ENCODE measurements at places on chromosomes 3 and 15.

DNA sequence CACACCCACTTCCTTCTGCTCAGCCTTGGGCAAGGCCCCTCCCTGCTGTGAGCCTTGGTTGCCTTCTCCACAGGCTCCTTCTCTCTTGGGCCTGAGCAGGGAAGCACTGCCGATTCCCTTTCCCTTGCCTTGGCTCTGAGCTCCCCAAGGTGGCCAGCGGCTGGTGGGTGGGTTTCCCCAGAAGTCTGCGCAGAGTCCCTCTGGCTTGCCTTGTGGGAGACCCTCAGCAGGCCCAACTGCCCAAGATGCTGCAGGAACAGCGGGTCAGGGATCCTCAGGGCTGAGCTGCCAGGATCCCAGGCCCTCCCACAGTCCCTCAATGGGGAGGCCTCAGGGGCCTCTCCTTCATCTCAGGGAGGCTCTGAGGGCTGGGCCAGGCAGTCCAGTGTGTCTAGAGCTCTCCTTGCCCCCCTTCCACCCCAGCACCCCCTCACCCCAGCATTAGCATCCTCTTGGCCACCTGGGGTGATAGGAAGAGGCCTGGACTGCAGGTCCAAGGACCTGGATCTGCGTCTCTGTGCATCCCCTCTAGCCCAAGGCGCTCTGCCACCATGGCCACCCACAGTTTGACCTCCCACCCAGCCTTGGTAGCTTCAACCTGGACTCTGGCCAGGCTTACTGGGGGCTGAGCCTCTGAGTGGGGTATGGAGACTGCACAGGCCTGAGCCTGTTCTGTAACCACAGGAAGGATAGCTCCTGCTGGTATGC lies 68.6 kb downstream of the EXOG start:
- DNase-seq: no peak

DNA sequence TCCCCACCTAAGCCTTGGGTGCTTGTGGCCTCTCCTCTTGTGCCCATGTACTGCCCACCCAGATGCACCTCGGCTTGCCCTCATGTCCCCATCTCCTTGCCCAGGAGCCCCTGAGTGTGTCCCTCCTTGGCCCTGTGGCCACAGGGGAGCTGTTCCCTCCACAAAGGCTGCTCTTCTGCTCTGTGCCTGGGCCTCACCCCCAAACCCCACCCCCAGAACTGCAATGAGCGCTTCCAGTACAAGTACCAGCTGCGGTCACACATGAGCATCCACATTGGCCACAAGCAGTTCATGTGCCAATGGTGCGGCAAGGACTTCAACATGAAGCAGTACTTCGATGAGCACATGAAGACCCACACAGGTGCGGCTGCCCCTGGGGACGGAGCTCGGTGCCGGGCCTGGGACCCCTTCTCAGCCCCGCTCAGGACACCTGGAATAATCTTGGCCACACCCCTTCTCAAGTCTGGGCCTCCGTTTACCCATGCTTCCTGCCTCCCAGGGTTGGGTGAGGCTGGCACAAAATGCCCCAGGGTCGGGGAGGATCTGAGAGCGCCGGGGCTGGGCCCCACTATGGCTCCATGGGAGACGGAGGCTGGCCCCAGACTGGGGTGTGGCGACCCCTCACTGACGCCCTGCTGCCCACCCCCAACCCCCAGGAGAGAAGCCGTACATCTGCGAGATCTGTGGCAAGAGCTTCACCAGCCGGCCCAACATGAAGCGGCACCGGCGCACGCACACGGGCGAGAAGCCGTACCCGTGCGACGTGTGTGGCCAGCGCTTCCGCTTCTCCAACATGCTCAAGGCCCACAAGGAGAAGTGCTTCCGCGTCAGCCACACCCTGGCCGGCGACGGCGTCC lies 10.3 kb downstream of the ZBTB47 start:
- DNase-seq: no peak

- peak; percentile 45 for DNase-seq
Measured at GRCh38 chr15:62075595-62076277, 9.0 kb downstream of the C2CD4A start.

DNA sequence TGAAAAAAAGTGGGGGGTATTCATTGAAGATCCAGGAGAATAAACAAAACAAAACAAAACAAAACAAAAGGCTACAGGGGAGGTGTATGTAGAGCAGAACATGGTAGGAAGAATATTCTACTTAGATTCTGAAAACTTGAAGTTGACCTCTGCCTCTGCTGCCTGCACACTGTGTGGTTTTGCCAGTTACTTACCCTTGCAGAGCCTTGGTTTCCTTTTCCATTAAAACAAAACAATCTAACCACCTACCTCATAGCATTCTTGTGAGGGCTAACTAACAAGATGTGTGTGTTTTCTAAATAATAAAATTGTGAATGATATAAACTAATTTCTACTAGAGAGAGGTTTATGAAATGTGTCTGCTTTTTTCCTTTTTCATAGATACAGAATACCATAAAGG lies 423.1 kb downstream of the TIGIT start:
- DNase-seq: no peak

DNA sequence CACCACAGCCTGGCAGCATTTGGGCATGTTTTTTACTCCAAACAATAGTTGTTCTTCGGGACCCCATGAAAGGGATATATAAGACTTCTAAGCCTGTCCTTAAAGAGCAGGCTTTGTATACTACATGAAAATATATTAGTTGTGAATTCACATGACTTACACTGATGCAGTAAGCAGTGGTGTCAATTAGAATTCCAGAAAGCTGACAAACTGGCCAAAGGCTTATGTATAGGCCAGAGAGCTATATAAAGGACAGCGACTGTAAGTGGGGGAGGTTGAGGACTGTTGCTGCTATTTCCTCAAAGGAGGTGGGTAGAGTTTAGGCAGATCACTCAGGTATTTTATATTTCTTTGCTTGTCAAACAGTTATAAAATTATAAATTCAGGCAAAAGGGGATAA lies 24.8 kb downstream of the KPNA4 start:
- DNase-seq: no peak

DNA sequence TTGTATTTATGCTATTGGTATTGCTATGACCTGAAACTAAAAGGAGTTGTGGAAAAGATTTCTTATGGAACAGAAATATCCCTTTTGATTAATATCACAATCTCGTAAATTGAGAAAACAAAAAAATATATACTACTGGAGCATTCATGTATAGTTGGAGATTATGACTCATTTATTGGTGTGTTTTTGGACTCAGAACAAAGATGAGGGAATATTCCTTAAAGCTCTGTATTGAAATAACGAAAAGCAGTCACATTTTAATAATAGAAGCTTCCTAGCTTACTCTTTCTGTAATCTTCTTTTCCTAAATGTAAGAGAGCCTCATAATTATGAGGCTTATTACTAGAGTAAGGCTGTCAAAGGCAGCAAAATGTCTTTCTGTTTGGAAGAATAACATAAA lies 14.3 kb downstream of the CTNNB1 start:
- no peak for DNase-seq

DNA sequence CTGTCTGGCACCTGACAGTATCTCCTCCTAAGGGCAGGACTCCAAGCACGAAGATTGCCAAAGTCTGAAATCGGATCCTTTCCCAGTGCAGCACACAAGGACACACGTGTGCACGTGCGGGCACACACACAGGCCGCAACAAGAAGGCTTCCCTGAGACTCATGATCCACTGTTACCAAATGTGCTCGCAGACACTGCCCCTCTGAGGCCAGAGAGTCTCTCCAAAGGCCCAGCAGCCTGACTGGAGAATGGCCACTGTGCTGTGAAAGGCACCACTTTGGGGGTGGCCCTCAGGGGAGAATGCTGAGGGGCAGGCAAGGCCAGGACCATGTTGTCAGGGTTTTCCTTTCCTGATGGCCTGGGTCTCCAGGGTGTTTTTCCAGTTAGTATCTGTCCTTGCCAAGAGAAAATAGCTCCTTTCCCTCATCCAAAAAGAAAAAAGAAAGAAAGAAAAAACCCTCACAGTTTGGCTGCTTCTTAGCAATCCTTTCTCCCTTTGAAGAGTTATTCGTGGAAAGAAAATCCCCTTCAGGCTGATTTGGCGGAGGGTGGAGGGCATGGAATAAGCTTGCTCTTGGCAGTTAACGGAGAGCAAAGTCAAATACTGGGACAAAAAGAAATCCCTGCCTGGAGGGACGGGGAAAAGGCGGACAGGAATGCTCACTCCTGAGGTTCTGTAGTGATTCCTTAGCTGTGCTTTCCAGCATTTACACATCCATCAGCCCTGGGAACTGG lies 112.2 kb upstream of the ETV5 start:
- no peak for DNase-seq

GRCh38 chr3:140593766-140594165 lies 84.1 kb upstream of the TRIM42 start:
- no peak for DNase-seq

DNA sequence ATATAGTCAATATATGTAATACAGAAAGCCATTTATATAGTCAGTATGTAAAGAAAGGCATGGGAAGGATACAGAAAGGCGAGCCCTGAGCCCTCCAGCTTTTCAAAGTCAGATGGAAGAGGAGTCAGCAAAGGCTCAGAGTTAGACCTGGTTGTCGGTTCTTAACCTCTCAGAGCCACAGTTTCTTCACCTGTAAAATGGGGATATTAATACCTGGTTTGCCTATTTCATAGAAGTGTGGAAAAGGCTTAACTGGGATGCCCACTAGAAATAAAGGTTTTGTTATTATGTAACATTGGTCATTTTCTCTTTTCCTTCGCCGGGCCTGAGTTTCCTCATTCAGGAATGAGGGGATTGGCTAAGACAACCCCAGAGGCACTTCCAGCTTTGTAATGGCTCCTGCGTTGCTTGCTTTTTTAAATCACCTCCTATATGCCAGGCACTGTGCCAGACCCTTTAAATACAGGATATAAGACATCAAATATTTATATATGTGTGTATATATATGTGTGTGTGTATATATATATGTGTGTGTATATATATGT lies 2.4 kb downstream of the CRELD1 start:
- DNase-seq: no peak

GRCh38 chr3:114436182-114436581 lies 142.4 kb downstream of the TIGIT start:
- no peak for DNase-seq

- no peak for DNase-seq
Measured at GRCh38 chr15:96035635-96036034, 294.9 kb upstream of the NR2F2 start.

DNA sequence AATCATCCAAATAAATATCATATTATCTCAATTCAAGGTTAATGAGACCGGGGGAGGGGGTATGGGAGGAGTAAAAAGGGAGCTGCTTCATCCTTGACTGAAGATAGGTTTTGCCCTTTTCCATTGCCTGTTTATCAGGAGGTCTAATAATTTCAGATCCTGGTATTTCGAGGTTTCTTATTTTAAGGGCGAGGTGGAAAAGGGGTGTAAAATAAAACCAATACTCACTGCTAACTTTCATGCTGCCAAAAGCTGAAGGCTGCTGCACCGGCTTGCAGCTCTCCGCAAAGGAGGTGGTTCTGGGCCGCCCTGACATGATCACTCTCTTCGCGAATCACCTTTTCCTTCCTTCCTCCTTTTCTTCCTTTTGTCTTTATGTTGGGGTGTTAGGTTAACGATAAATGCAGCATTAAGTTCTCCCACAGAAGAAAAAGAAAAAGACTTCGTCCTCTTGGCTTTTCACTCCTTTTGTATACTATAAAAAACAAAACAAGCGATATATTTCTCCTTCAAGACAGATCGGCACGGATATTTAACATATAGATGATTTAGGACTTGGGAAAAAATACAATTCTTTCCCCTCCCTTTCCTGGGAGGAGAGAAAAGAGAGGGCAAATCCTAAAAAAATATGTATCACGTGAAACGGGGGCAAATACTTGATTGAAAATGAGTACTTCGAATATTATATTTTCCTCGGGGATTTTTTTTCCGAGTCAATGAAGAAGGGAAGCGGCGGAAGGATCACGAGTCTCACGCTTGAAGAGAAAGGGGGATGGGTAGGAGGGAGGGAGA lies 932 bp downstream of the GSK3B start:
- DNase-seq: peak; percentile 4

DNA sequence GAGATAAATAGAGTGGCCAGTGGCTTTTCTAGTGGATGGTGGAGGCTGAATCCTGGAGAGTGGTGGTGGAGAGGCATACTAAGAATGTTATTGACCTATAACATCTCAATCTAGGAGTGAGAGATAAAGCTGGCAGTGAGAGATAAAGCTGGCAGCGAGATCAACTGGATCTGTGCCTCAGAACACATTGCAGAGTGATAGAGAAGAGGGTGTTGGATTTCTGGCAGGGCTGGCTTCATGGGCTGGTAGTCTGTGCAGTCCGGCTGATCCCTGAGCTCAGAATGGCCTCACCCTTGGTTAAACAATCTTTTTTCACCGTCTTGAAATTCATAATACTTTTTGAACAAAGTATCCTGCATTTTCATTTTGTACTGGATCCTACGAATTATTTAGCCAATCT lies 221.2 kb downstream of the NLGN1 start:
- no peak for DNase-seq

GRCh38 chr3:128835096-128835495 lies 44.3 kb upstream of the ACAD9 start:
- DNase-seq: no peak

- DNase-seq: peak; percentile 50
Measured at GRCh38 chr15:64809649-64810496, 15.6 kb downstream of the PIF1 start.

DNA sequence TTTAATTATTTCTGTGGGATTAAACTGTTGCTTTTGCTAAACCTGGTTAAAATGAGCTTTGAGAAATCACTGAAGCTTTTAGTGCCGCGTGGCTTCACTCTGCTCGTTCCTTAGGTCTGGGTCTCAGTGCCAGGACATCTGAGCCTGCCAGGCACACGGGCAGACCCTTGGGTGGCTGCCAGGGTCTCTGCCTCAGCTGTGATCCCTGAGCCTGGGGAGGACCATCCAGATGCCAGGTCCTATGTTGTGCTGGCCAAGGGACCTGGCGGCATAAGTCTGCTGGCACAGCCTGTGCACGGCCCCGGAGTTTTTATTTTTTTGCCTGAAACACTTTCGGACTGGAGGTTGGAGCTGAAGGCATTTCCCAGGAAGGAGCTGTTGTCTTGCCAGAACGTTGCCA lies 328.1 kb downstream of the LRTM1 start:
- no peak for DNase-seq

DNA sequence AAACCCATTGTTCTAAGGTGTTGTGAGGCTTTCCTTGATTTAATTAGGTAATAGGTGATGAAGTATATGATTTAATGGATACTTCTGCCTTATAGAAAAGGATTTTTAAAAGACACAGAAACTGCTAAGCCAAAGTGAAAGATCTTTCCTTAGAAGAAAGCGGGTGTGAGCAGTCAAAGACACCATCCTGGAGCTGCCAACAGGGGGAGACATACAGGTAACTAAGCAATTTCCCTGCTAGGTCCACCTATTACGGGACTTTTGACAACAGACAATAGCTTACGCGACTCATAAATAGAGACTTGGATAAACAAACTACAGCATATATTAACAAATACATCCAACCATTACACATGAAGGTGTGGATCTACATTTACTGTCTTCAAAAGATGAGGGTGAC lies 669.5 kb downstream of the SQOR start:
- DNase-seq: no peak

All from NCI-H748 treated with DMSO at 0.1 percent for 48 hours (cell line).